ENCODE measurements at places on chromosomes 7 and 10.
A peak's percentile ranks its signal among the peaks of the same experiment; 100 is the strongest.

DNA sequence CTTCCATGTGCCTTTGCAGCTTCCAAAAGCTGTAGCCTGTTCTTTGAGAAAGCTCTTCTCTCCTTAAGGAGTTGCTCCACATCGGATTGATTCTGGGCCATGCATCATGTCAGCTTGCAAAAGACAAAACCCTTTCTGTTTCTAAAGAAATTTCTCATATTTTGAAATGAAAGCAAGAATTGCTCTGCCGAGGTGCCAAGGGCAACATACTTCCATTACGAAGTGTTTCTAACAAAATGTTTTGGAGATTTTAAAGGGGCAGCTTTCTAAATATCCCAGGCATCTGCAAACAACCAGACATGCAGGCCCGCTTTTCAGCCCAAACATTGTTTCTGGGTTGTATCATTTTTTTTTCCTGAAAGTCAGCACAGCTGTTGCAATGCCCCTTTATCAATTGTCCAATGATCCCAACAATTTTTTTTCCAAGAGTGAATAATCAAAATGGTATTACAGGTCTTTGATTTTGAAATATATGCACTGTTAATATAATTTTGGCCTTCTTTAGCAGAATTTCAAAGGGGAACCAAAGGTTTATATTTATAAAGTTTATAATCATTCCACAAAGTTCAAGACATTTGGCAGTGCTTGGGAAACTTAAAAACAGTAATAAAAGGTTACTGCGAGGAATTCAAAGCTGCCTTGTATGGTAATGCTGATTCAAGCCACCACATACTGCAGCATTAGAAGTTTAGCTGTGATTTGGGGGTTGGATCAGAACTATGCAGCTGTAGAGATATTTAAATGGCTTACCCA lies 61.0 kb downstream of the TES start:
- DNase-seq: peak; percentile 41

DNA sequence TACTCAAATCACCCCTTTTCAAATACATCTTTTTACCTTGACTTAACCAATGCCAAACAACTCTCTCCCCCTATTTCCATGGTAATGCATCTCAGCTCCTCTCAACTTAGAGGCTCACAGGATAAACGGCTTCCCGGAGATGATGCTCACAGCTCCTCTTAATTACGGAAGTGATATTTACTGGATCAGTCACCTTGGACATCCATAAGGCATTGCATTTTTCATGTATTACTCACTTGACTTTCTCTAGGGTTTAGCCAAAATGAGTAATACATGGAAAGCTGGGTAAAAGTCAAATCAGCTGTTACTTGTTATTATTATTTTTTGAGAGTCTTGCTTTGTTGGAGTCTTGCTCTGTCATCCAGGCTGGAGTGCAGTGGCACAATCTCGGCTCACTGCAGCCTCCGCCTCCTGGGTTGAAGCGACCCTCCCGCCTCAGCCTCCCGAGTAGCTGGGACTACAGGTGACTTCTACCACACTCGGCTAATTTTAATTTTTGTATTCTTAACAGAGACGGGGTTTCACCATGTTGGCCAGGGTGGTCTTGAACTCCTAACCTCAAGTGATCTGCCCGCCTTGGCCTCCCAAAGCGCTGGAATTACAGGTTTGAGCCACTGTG lies 73.3 kb upstream of the RHEB start:
- peak; percentile 98 for DNase-seq

DNA sequence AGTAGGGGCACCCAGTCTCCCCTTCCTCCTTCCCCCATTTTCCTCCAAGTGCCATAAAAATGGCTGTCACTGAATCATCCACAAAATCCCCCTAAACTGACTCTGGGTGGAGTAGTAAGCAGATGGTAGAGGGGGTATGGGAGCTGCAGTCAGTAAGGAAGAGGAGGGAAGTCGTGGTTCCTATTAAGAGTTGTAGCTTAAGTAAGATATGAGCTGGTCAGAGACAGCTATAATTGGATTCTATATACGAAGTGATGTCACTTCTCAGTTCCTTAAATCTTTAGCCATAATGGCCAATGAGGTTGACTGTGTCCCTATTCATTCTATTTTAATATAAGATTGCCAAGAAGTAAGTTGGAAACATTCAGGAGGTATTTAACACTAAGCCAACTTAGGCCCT lies 131.7 kb downstream of the SLC16A9 start:
- no peak for DNase-seq

DNA sequence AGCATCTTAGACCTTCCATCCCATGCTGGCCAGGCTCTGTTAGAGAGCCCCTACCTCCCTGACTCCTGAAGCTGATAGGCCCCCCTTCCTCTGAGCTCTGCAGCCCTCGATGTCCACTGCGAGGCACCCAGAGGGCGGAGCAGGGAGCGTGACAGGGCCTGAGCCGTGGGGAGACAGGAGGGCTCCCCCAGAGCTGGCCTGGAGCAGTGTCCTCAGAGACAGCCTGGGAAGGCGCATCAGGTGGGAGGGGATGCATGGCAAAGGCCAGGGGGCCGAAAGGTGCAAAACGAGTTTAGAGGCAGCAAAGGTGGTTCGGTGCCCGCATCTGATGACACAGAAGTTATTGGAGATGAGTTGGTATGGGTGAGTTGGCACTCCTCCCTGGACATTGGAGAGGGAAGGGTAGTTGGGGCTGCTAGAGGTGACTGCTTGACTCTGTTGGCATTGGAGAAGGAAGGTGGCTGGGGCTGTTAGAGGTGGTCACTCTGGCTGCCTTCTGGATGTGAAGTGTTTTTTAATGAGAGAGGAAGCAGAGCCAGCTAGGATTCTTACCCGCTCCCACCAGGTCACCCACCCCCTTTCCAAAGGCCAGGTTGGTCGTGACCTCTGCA lies 53.1 kb downstream of the PRF1 start:
- no peak for DNase-seq

DNA sequence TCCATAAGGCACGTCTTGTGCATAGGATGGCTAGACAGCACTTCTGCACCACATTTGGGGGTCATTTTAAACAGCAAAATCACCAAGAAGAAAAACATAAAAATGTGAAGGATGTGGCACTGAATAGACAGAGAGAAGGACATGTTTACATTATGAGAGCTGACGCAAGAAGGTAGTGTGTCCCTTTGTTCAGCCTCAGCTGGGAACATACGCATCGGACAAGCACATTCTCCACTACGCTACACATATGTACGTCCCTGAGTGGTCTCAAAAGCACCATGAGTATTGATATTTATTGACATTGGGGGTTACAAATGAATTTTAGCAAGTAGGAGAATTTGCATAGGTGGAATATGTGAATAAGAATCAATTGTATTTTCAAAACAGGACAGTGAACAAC lies 20.2 kb downstream of the DDC start:
- no peak for DNase-seq

DNA sequence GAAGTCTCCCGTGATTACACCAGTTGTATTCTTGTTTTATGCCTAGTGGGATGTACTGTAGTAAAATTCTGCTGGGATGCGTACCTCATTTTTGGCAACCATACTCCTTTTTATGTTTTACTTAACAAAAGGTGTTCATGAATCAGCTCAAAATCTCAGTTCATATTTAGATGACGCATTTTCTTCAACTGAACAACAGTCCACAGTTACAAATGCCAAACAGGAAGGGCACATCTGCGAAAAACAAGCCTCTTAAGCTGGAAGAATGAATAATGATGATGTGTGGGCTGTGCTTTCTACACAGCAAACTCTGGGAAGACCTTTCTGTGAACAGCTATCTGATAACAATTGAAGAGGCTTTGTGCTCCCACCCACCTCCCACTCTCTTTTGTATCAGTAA lies 68.4 kb upstream of the NRBF2 start:
- no peak for DNase-seq

- DNase-seq: no peak
Observed at GRCh38 chr7:148153616-148154284, 436.8 kb upstream of the C7orf33 start.

- peak; percentile 63 for DNase-seq
Observed at GRCh38 chr10:76399226-76399625, 967.8 kb downstream of the LRMDA start.

DNA sequence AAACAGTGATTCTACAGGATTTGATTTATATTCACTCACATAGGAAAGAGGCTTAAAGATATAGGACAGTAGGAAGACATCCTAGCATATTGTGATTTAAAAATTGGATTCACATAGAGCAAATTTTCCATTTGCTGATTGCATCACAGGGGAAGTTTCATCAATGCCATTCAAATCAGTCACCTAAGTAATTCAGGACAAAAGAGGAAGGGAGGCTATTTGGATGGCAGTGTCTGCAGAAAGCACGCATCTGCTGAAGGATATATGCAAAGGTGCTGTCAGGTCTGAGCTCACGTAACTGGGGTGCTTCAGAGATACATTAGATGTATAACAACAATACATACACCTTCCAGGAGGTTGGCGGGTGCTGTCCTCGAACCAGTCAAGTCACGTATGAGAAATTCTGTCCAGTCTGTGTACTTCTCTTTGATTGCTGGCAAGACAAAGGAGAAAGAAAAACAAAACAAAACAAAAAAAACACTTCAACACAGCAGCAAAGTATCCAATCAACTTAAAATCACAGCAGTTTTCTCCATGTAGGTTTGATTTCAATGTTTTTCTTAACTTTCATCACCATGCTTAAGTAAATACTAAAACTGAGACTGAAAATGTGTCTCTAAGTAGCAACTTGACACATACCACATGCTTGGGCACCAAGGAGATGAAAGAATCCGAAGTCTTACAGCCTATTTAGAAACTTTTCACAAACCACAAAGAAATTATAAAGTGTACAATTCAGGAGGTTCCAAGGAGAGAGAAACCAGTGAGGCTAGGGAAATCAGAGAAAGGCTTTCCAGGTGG lies 125.1 kb downstream of the SFMBT2 start:
- DNase-seq: no peak

- DNase-seq: peak; percentile 99
Observed at GRCh38 chr7:5423976-5424748, 528 bp upstream of the TNRC18 start.

- DNase-seq: no peak
Observed at GRCh38 chr7:74674166-74674565, 16.6 kb downstream of the GTF2I start.

GRCh38 chr10:113939212-113939860 lies 84.9 kb downstream of the NHLRC2 start:
- no peak for DNase-seq

GRCh38 chr10:91635401-91636400 lies 2.8 kb upstream of the PPP1R3C start:
- DNase-seq: peak; percentile 84

DNA sequence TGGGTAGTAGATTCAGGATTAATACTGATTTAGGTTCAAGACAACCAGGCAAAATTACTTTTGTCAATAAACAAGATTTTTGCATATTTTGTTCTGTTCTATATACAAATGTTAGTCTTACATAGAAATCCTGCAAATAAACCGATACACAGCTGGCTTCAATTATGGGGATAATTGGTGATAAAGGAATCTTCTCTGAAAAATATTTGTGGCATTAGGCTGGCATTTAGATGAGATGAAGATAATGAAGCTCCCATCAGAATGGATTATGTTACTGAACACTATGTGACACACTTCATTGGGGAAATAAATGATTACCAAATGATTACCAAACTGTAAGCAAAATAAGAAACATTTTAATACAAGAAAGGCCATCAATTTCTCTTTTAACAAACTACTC lies 65.8 kb downstream of the NT5C2 start:
- no peak for DNase-seq

GRCh38 chr10:1142596-1142995 lies 86.4 kb downstream of the WDR37 start:
- no peak for DNase-seq

DNA sequence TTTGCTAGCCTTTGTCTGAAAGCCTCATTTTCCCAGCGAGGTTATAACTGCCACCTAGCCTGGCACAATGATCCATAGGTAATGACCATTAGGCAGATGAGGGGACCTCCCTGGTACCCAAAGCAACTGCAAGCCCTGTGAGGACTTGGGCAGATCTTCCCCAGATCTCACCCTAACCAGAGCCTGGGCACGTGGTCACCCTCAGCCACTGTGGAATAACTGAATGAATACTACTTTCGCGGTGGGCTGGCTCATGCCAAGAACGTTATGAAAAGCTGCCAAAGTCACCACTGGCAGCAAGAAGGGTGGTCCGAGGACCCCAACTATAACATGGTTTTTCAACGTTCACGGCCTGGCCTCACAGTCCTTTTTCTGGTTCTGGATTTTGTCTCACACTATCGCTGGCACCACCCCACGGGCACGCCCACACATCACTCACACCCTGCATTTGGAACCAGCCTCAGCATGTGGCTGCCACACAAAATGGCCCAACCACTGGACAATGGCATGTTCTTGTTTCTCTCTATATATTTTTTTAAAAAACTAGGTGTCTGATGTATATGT lies 3.4 kb downstream of the PRKAG2 start:
- no peak for DNase-seq

DNA sequence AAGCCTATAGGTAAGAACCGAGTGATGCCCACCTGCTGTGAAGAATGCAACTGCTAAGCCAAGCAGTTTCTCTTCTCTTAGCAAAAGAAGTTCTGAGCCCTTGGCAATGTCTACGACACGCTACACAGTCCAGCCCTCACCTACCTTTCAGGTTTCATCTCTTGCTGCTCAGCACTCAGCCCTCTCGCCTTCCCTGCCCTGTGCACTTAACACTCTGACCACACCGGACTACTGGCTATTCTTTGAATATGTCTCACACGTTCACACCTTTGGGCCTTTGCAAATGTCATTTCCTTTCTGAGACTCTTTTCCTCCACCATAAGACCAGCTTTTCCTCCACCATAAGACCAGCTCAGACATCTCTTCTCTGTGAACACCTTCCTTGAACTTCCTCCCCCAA lies 67.0 kb upstream of the ITGB1 start:
- no peak for DNase-seq

GRCh38 chr7:130849604-130850003 lies 115.6 kb upstream of the KLF14 start:
- no peak for DNase-seq

DNA sequence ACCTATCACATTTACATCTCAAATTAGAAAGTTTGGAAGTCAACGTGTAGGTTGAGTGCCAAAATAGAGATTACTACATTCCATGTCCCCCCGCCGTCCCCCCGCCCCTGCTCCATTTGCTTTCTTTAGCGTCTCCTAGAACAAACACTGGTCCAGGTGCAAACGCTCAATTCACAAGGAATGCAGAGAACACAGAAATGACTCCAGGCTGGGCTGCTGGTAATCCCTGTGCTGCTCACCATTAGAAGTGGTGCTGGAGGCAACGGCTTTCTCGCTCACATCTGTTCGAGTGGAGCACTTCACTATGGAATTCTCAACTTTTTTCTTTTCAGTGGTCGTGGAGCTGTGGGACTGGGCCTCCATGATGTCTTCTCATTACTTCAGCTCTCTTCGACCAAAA lies 14.1 kb downstream of the GLI3 start:
- no peak for DNase-seq

DNA sequence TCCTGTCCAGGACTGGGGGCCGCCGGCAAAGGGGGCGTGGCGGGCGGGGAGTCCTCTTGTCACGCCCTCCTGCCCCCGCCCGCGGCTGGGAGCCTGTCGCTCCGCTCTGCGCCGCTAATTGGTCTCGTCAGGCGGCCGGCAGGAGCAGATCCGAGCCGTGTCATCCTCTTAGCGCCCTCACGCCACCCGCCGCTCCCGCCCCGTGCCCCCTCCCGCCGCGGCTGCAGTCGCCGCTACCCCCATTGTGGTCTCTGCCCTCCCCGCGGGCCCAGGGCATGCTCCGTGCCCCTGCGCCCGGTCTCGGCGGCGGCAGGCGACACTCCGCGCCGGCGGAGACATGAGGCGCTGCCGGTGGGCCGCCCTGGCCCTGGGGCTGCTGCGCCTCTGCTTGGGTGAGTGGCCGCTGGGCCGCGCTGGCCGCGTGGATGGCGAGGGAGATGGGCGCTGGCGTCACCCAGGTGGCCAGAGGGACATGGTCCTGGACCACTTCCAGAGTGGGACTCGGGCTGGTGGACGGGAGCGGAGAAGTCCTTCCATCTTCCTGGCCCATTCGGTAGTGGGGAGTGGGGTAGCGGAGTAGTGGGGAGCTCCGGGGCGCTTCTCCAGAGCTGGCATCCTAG lies at the start of gene CDHR1:
Gene CDHR1, plus strand, starts transcription at position 114 of the 620 bp plus-strand sequence. Its CDS starts 224 bp downstream, at position 338.
- peak; percentile 16 for DNase-seq

Measured in fibroblast of skin of back (primary cell).